NCI-H1105 treated with DMSO at 0.1 percent for 48 hours (cell line): ENCODE measurements at places on chromosomes 6 and 20.

DNA sequence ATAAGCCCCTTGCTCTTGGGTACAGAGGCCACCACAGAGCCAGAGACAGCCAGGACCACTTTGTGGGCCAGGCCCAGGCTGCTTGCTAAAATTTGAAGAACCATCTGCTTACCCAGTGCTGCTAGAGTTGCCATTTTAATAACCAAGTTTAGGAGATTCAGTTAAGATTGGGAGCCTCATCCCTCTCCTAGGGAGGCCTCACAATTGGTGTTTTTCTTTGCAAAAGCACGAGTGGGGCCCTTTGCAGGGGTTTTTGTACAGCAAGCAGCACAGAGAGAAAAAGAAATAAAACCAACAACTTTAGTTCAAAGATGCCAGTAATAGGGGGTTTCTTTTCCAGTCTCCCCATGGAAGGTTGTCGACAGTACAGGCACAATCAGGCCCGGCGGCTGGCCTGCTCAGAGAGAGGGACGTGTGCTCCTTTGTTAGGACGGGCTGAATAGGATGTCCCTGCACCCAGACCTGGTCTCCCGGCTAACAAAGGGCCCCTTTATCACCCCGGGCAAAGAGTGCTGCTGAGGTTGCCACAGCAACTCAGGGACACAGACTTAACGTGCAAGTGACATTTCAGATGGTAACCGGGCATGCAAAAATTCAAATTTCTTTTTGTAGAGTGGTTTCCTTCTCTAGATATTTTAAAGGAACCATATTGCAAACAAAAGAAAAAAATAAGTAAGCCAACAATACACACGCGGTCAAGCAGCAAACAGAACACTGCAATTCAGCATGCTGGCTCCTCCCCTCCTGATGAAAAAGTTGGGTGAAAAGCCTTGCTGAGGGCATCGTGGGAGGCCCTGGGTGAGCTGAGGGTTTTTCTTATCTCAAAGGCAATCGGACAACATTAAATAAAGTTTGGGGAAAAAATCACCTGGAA is 10.5 kb upstream of the TOX2 start:
- no peak for DNase-seq

DNA sequence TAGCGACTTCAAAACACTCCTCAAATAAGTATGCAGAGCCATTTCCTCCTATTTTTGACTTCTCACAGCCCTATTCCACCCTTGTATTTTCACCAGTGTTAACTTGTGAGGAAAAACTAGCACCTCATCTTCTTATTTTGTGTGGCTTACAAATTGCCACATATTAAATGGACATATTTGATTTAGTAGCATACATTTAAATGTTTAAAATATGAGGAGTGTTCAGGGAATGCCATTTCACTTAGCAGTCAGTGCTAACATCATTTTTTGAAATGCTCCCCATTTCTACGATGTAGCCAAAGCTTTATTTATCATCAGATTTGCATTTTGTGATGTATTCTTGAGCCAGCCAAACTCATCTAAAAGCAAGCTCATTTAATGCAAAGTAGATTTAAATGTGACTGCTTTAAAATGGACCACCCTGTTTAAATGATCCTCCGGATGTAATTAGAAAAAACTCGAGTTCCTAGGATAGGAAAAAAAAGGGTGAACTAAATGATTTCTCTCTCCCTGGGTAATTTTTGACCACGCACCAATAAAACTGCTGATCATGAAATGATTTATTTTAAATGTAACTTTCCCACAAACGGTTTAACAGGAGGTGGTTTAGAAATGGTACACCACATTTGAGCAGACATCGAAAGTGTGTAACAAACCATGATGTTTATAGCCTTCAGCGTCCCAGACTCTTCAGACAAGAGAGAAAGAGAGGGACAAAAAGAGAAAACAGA is 172.6 kb downstream of the CD83 start:
- no peak for DNase-seq

DNA sequence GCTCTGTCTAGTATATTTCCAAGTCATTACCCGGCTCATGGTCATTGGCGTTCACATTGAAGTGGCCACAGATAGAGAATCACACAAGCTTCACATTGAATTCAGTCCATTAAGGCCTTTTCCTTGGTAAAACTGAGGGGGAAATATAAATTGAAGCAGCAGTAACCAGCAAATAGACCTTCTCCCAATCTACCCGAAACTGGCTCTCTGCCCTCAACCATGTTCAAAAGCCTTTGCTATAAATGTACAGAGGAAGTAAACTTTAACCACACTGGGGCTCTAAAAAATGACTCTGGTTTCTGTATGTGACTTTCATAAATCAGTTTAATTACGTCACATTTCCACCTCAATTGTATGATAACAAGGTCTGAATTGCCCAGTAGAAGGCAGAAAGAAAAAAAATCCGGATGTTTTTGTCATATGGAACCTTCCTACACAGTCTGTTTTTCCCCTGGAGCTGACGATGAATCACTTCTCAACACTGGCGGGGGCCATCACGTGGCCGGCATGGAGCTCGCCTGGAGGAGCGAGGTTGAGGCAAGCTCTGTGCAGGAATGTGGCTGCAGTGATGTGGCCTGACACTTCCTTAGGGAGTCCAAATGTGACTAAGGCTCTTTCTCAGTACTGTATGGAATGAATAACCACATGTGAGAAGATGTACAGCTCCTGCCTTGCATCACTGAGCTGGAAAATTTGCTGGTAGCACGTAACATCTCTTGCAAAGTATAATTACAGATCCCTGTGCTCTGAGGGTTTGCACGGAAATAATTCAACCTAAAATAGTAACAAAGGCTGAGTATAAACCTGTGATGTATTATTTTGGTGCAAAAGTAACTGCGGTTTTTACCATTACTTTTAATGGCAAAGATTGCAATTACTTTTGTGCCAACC is 58.6 kb upstream of the SNX9 start:
- no peak for DNase-seq

GRCh38 chr6:125794342-125795137 is 3.8 kb downstream of the NCOA7 start:
- no peak for DNase-seq

- no peak for DNase-seq
Observed at GRCh38 chr6:68826501-68826900, 191.4 kb downstream of the ADGRB3 start.
